Activated CD4-positive, CD25-positive, alpha-beta regulatory T cell (primary cell): ENCODE measurements at places on chromosomes 6 and 20.

DNA sequence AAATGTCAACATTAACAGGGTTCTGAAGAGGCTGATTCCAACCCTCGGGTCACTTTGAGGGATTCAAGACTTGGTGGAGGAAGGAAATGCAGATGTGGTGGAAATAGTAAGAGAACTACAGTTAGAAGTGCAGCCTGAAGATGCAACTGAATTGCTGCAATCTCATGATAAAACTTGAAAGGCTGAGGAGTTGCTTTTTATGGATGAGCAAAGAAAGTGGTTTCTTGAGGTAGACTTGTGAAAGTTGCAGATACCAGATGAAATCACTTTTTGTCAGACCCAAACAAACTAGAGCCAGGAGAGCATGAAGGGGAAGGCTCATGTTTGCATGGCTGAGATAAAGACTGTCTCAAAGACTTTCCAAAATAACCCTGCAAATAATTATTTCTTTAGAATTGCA lies 16.2 kb downstream of the ANKRD6 start:
- DNase-seq, result no peak

DNA sequence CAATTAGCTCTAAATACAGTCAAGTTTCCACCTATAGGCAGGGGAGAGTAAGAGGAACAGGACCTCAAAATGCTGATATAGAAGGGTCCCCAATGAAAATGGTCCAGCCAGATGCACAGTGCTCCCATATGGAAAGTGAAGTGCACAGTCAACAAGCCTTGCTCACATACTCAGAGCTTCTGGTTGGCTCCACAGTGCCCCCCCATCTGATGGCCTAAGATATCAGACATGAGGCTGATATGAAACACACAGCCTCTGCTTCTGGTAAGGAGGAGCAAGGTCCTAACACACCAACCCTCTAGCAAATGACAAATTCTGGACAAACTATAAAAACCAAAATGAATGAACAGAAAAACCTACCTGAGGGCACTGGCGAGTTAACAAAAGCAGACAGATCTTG lies 111.4 kb upstream of the EMILIN3 start:
- DNase-seq, result no peak

DNA sequence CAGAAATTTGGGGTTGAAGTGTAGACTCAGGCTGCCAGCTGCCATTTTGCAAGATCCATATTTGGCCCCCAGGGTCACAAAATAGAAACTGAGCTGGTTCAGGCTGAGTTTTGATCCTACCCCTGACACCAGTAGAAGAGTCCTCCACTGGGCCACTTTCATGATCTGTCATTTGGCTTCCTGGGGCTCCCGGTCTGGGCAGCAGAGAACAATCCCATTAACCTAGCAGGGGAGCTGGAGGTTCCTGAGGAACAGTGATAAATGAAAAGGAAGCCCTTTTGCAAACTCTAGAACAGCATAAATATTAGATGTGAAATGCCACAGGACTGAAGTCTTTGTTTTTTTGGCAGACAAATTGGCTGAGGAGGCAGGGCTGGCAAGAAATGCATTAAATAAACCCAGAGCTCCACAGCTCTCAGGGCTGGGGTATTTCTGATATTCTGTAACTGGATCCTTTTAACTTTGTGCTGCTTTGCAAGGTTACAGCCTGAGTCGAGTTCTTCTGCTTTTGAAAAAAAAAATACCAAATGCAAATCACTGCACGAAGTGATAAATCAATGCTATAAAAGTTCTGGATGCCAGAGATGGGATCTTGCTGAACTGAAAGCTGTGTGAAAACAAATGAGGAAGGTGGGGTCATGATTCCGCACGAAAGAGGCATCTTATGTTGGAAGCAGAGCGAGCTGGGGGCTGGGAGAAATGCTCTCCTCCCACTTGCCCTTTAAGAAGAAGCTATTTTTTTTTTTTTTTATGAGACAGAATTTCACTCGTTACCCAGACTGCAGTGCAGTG lies 64.4 kb downstream of the SULF2 start:
- no peak for DNase-seq

DNA sequence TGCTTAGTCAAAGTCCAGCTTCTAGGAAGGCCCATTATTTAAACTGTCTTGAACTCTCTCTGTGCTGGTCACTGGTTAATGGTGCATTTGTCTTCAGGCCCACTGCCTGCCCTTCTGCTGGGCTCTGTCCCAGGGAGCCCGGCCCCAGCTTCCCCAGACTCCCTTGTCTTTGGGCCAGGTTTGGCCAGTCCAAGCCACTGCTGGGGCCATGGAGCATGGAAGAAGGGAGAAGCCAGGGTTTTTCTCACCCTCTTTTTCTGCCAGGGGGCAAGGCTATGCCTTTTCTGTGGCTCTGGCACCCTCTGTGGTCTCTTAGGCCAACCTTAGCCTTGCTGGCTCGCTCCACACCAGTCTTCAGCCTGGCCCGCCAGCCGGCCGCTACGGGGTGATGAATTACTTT lies 390.0 kb upstream of the SULF2 start:
- DNase-seq, result no peak
